Activated T-cell treated with anti-CD3 and anti-CD28 coated beads for 1 hour (primary cell): ENCODE measurements at places on chromosomes 4 and X.

GRCh38 chrX:110519501-110519900, 160.9 kb downstream of the RTL9 start:
- no peak for DNase-seq

DNA sequence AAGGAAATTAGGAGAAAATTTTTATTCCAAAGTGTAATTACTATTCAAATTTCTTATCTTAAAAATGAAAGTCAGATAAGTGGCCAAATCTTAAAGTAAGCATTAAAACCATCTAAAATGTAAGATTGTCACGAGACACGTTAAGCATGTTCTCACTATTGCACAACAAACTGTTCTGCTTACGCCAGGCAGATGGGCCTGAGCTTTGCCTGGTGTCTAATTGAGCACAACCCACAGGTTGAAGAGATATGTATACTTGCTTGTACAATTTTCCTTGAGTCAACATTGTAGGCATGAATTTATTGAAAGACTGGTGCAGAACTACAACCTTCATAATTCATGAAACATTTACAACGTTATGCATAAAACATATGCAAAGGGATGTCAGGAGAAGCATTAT, 3.9 kb downstream of the RNF128 start:
- DNase-seq = no peak

DNA sequence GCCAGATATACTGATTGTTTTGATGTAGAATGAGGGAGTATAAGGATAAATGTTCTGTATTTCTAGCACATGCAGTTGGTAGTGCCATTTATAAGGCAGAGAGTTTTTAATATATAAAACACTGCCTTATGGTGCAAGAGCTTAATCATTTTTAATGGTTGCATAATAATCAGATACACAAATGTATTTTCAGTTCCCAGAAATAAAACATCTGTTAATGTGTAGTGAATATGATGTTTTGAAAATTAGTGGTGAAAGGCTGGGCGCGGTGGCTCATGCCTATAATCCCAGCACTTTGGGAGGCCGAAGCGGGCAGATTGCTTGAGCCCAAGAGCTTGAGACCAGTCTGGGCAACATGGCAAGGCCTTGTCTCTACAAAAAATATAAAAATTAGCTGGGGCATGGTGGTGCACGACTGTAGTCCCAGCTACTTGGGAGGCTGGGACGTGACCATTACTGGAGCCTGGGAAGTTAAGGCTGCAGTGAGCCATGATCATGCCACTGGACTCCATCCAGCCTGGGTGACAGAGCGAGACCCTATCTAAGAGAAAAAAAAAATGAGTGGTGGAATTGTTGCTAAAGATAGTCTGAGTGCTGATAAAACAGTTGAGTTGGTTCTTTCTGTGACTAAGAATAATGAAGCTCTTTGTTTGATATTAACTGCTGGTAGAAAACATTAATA, 29.3 kb downstream of the CLCN3 start:
- DNase-seq = no peak

- DNase-seq = no peak
These were observed 84.5 kb downstream of the MAGEB17 start for GRCh38 chrX:16251782-16252181.
